Esophagus muscularis mucosa (tissue), 4 donors: ENCODE measurements at places on chromosomes 6 and 20. TPM values are rescaled to one million over a fixed set of nuclear protein-coding genes. Genes with fewer than 3 reads are reported as not detected.

CLDN20 gene
- not detected for total RNA-seq

CRISP3 gene
- not detected for total RNA-seq

GTSF1L gene
- total RNA-seq: not detected

SLC12A5 gene
- total RNA-seq: 0.99 TPM

EPPIN gene
- not detected for total RNA-seq

ASCC3 gene
- 24.5 TPM for total RNA-seq

FOXQ1 gene
- total RNA-seq: 2.7 TPM

CPNE5 gene
- 2.3 TPM for total RNA-seq

DEFB118 gene
- not detected for total RNA-seq

TASP1 gene
- total RNA-seq: 11.9 TPM

WFDC10B gene
- not detected for total RNA-seq

TENT5A gene
- total RNA-seq: 10.4 TPM

IMPG1 gene
- total RNA-seq: not detected

ANKRD66 gene
- total RNA-seq: not detected

TMEM244 gene
- total RNA-seq: not detected

EYA4 gene
- total RNA-seq: 2.9 TPM

LST1 gene
- 1.9 TPM for total RNA-seq

ENPP4 gene
- total RNA-seq: 21.7 TPM

RAMACL gene
- 2.9 TPM for total RNA-seq

C20orf141 gene
- total RNA-seq: not detected

LRRC73 gene
- total RNA-seq: not detected
